Sigmoid colon (tissue), 7 donors: ENCODE measurements at places on chromosomes 1 and 21. TPM values are rescaled to one million over a fixed set of nuclear protein-coding genes. Genes with fewer than 3 reads are reported as not detected.

The SHISA4 gene
- total RNA-seq = 12.7 TPM

The FCRLB gene
- total RNA-seq = 0.36 TPM

The FNDC5 gene
- total RNA-seq = 0.41 TPM

The SLAMF1 gene
- under 0.01 TPM for total RNA-seq

The RNU1-2 gene
- under 0.01 TPM for total RNA-seq

The THEMIS2 gene
- 13.7 TPM for total RNA-seq

The LCE5A gene
- not detected for total RNA-seq

The OR2W3 gene
- total RNA-seq = not detected

- no peaks in the 10 kb centered on the region for H3K27me3 ChIP-seq
- H3K4me1 ChIP-seq = no peaks in the 10 kb centered on the region
Measured at GRCh38 chr21:30329203-30329875, 8.2 kb downstream of the KRTAP27-1 start.

- no peak overlapping the region for H3K27ac ChIP-seq
- H3K36me3 ChIP-seq = no peaks in the 10 kb centered on the region
- no peak for DNase-seq
- peaks cover 52% of the 10 kb centered on the region for H3K4me1 ChIP-seq
Measured at GRCh38 chr1:184193451-184193850, 141.9 kb downstream of the TSEN15 start.

DNA sequence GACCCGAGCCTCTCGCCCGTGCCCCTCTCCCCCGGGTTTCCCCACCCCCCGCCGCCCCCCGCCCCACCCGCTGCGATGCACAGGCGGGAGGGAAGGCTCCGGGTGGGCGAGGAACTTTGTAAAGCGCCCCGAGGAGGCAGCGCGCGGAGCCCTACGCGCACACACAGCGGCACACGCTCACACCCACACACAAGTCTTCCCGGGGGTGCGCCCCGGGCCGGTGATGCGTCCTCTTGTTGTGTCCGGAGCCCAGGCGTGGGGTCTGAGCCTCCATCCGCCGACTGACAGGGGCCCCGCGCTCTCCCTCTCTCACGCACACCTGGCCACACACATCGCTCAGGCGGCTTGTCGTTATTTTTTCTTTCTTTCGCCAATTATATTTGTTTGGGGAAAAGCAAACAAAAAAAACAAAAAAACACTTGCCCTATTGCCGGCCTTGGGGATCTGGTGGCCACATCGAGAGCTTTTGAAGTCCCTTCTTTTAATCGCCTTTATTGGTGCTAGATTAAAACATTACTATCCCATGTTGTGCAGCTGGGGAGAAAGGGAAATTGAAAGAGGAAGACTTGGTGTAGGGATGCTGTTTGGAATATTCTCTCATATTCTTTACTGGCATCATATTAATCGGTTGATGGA, 770 bp downstream of the NTNG1 start:
- peaks cover 21% of the 10 kb centered on the region for H3K4me1 ChIP-seq
- H3K36me3 ChIP-seq = no peaks in the 10 kb centered on the region
- H3K27me3 ChIP-seq = no peaks in the 10 kb centered on the region
- no peak for DNase-seq
- peak overlapping the region; percentile 66 for H3K4me3 ChIP-seq
- H3K27ac ChIP-seq = peak overlapping the region; percentile 68

DNA sequence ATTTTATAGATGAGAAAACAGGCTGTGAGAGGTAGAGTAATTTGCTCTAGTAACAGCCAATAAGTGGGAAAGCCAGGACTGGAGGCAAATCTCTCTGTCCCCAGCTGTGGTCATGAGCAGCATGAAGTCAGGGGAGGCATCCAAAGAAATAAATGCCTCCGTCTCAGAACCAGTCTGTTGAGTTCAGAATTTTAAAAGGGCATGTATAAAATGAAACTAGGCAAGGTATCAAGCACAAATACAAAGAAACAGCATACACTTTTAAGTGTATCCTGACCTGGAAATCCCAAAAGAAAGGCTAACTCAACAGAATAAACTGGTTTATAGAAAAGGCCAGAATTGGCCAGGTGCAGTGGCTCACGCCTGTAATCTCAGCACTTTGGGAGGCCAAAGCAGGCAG, 120.0 kb upstream of the B3GALT2 start:
- H3K27ac ChIP-seq = no peak overlapping the region
- no peak overlapping the region for H3K4me3 ChIP-seq
- H3K27me3 ChIP-seq = no peaks in the 10 kb centered on the region

DNA sequence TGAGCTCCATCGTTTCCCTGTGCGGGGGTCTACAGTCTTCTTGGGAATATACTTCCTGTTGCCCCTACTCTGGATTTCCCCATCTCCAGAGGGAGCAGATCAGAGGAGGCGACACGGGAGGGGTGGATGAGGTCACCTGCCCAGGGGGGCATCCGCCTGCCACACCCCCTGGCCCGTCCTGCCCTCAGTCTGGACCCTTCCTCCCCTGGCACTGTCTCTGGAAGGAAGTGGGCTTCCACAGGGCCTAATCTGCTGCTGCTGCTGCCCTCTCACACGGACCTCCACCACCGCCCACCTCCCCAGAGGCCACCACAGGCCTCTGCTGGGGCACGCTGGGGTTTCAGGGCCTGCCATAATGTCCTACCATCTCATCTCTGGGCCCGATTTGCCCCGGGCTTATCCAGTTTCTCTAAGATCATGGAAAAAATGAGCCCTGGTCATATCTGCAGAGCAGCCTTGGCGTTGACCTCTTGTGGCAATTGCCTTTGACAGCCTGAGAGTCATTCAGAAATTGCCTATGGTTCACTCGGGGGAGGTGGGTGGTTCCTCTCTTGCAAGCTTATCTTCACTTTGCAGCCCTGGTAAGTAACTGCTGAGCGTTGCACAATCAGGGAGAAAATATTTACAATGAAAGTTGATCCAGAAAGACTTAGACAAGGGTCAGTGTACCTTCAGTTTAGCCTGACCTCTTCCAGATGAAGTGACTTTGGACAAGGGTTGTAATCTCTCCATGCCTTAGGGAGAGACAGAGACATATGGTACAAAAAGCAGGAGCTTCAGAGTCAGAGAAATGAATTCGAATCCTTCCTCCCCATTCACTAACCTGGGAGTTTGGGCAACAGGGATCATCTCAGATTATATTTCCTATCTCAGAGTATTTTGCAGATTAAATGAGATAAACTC, 252.4 kb downstream of the TOMM20 start:
- DNase-seq = peak; percentile 59
- H3K36me3 ChIP-seq = no peaks in the 10 kb centered on the region
- no peak overlapping the region for H3K27ac ChIP-seq
- no peak overlapping the region for H3K4me3 ChIP-seq

DNA sequence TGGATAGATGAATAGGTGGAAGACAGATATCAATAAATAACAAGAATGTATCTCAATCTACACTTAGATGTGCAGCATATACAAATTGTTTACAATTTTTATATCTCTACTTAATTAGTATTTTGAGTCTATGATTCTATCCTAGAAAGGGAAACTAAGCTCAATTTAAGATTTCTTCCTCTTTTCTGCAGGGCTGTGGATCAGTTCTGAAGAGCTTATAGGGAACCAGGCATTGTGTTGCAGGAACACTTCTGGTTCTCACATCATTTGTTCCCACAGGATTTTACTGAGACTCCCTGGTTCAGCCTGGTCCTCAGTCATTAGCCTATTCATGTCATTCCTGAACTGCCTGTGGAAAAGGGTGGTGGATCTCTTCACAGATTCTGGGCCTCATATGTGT, 105.8 kb downstream of the TNFSF18 start:
- H3K4me3 ChIP-seq = no peak overlapping the region
- peaks cover 14% of the 10 kb centered on the region for H3K4me1 ChIP-seq
- H3K36me3 ChIP-seq = no peaks in the 10 kb centered on the region
- DNase-seq = no peak

- no peaks in the 10 kb centered on the region for H3K27me3 ChIP-seq
- no peaks in the 10 kb centered on the region for H3K36me3 ChIP-seq
- H3K4me3 ChIP-seq = no peak overlapping the region
- no peak for DNase-seq
- no peak overlapping the region for H3K27ac ChIP-seq
- H3K4me1 ChIP-seq = peaks cover 22% of the 10 kb centered on the region
Measured at GRCh38 chr1:181251713-181252075, 163.2 kb downstream of the IER5 start.

DNA sequence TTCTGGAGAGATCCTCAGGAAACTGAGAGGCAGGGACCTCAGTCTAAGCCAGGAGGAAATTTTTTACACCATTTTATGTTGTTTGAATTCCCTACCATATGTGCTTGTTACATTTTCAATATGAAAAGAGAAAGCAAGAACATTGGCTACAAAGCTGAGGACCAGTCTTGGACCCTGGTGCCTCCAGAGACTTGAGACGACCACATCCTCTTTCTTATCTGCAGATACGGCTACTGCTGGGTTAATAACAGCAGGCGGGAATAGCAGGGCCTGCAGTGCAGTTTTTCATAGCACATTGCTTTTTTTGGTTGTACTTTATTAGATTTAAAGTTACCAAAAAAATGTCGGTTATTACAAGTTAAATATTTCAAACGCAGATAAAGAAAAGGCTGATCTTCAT, 3.9 kb downstream of the KDM4A start:
- H3K36me3 ChIP-seq = peaks cover 41% of the 10 kb centered on the region
- H3K27ac ChIP-seq = no peak overlapping the region
- DNase-seq = no peak
- peaks cover 17% of the 10 kb centered on the region for H3K4me1 ChIP-seq

- no peaks in the 10 kb centered on the region for H3K27me3 ChIP-seq
- no peak overlapping the region for H3K4me3 ChIP-seq
- no peaks in the 10 kb centered on the region for H3K4me1 ChIP-seq
Measured at GRCh38 chr1:29531596-29531995, 295.3 kb downstream of the PTPRU start.

GRCh38 chr1:50348449-50349241, 74.6 kb downstream of the DMRTA2 start:
- no peak overlapping the region for H3K27ac ChIP-seq
- H3K4me3 ChIP-seq = no peak overlapping the region
- DNase-seq = no peak
- peaks cover 2% of the 10 kb centered on the region for H3K27me3 ChIP-seq

DNA sequence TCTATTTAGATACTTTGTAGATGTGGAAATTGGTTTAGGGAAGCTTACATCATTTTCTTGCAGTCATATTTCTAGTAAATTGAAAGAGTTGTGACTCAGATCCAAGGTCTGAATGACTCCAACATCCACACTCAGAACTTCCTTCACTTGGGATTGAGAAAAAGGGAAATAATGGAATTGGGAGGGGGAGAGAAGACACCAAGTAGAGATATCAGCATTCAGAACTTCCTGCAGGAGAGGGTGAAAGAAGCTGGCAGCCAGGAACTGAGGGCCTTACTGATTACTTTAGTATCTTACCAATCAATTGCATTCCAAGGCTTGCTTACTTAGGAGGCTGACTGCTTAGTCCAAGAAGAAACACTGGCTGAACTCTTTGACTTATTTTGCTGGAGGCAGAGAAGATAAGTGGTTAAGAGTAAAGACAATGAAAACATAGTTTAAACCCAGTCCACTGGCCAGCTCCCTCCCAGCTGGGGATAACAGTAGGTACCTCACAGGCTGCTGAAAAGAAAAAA, 21.7 kb downstream of the APP start:
- DNase-seq = no peak
- H3K4me1 ChIP-seq = peaks cover 29% of the 10 kb centered on the region
- no peaks in the 10 kb centered on the region for H3K36me3 ChIP-seq
- H3K4me3 ChIP-seq = no peak overlapping the region
- no peak overlapping the region for H3K27ac ChIP-seq

DNA sequence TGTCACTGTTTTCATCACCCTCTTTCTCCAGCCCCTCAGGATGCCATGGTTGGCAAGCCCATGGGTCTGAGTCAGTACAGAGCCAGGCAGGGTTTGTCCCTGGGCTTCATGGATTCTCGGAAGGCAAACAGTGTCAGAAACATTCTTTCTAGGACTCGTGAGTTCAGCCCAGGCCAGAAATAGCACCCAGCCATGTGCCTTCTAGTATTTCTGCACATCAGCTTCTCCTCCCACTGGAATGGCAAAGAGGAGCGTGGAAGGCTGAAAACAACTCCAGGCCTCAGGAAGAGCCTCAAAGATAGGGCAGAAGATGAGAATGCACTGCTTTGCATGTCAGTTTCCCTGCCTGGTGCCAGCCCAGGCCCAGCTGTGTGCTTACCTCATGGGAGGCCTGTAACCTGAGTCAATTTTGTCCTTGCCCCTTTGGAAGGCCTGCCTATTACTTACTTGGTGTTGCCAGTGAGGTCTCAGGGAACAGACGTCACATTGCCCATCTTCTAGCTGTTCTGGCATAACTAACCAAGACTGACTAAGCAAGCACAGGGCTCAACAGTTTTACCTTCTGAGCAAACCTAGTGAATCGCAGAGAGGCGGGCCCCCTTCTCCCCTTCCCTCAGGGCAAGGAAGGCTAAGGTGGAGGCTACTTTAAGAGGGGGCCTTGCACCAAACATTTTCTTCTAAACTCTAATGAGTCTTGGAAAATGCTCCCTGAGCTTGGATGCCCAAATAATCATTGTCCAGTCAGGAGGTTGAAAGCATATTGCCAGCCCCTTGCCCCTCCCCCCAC, 42.4 kb downstream of the GLUL start:
- H3K27ac ChIP-seq = peak overlapping the region; percentile 59
- peaks cover 25% of the 10 kb centered on the region for H3K4me1 ChIP-seq
- peak; percentile 69 for DNase-seq
- H3K27me3 ChIP-seq = no peaks in the 10 kb centered on the region
- H3K4me3 ChIP-seq = no peak overlapping the region
- no peaks in the 10 kb centered on the region for H3K36me3 ChIP-seq

GRCh38 chr1:181936768-181937581, 124.5 kb downstream of the ZNF648 start:
- no peak overlapping the region for H3K27ac ChIP-seq
- H3K4me3 ChIP-seq = no peak overlapping the region
- no peak for DNase-seq
- no peaks in the 10 kb centered on the region for H3K27me3 ChIP-seq

DNA sequence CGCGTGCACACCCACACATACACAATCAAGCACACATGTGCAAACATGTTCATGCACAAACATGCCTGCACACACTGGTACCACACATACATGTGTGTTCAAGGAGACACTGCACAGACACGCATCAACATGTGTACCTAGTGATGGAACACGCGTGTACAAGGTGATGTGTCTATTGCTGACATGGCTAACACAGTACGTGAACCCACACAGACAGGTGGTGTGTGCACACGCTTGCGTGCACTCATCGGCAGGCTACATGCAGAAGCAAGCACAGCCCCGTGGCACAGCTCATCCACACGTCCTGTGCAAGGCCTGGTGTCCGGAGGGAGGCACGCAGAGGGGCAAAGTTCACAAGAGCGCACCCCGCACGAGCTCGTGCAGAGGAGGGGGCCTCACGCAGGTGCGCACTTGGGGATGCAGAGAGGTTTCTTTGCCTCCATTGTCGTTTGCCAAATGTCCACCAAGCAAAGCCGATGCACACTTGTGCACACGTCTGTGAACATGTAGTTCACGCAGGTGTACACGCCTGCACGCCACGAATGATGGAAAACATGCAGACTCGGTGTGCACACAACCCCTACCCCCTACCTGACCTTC, 969 bp downstream of the ACAP3 start:
- H3K27ac ChIP-seq = peak overlapping the region; percentile 98
- no peak for DNase-seq
- no peaks in the 10 kb centered on the region for H3K36me3 ChIP-seq
- H3K27me3 ChIP-seq = no peaks in the 10 kb centered on the region

- no peaks in the 10 kb centered on the region for H3K27me3 ChIP-seq
- H3K27ac ChIP-seq = no peak overlapping the region
- H3K4me1 ChIP-seq = no peaks in the 10 kb centered on the region
- no peak overlapping the region for H3K4me3 ChIP-seq
- DNase-seq = no peak
- H3K36me3 ChIP-seq = peaks cover 26% of the 10 kb centered on the region
Measured at GRCh38 chr21:43694437-43695079, 24.4 kb upstream of the PDXK start.

- H3K27ac ChIP-seq = no peak overlapping the region
- no peak overlapping the region for H3K4me3 ChIP-seq
- no peaks in the 10 kb centered on the region for H3K4me1 ChIP-seq
- H3K27me3 ChIP-seq = no peaks in the 10 kb centered on the region
- H3K36me3 ChIP-seq = no peaks in the 10 kb centered on the region
Measured at GRCh38 chr1:229714964-229715603, 89.0 kb downstream of the URB2 start.
